Central memory CD4-positive, alpha-beta T cell (primary cell): ENCODE measurements at places on chromosomes 16 and 17.

DNA sequence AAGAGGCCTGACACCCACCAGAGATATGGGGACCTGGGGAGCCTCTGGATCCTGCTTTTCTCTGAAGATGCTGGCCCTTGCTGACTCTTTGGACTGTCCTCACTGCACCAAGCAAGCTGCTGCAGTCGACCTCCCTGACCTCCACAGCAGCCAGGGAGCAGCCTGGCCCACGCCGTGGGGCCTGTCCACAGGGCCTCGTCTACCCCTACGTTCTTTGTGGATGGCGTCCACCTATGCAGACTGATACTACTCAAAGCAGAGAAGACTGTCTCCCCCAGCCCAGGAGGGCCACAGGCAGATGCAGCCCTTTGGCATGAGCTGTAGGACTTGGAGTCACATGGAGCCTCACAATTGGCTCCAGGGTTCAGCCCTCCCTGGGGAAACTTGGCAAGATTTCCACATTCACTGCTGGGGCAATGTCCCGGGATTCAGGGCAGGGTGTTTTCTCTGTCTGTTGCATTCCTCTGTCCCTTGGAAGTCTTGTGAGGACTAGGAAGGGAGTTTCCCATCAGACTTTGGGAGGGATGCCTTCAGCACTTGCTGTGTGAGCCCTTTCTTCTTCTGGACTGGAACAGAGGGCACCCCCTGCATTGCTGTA, 152.2 kb downstream of the NTN1 start:
- DNase-seq = no peak

GRCh38 chr16:3938843-3939624, 58.5 kb upstream of the CREBBP start:
- DNase-seq = peak; percentile 49

DNA sequence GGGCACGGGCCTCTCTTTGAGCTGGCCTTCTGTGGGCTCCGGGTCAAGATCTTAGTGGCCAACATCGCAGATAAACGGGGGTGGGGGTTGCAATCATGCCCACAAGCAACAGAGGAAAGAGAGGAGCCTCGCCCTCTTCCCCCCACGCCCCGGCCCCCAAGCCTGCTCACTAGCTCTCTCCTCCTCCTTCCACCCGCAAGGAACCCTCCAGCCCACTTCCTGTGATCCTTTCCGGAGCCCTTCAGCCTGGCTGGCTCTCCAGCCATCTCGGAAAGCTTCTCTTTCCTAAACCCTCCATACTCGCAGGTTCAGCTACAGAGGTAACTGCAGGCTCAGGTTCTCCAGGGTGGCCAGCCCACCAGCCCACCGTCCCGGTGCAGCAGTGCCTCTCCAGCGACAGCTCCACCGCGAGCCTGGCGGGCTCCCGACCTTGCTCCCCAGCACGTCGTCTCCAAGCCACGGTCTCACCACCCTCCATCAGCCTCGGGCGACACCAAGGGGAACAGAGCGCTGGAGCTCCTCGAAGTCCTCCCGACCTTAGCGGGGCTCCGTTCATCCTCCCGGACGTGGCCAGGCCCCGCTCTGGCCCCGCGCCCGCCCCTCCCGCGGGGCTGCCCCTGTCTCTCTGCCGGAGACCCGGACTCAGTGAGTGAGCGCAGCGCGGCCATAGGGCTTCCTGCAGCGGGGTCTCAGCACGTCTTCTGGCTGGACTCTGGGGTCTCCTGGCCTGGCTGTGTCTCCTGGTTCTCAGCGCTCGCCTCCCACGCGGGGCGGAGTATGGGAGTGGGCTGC, 12.9 kb upstream of the ODF4 start:
- DNase-seq = no peak

DNA sequence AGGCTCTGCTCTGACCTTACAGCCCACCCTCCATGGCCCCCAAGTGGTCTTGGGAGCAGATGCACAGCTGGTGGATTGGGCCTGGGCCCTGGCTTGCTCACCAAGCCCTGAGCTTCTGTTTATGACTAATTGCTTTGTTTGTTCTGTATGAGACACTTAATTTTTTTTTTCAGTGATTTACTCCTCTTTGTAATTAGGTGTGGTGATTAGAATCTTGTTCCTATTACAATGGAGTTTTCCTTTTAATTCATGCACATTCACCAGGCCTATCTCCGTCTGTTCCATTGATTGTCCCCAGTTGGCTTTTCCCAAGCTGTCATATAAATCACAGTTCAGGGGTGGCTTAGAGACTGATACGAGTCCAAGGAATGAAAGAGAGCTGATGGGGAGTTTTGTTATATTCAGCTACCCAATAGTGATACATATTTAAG, 242.3 kb downstream of the CCDC182 start:
- no peak for DNase-seq

DNA sequence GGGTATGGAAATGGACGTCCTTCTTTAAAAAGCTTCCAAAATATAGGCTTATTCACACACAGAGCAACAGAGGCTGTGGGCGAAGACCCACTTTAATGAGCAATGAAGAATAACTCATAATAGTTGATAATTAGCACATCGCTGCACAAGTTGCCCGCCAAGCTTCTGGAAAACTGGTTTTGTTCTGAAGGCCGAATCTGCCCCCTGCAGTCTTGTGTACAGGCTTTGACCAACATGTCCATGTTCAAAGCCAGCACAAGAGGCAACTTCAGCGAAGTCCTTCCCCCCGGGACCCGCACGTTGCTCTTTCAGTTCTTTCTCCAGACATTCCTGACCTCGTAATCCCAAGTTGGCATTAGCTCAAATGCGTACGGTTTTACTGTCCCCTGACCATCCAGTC, 73.3 kb downstream of the IRX5 start:
- no peak for DNase-seq
